ENCODE measurements at places on chromosomes 4 and X.

DNA sequence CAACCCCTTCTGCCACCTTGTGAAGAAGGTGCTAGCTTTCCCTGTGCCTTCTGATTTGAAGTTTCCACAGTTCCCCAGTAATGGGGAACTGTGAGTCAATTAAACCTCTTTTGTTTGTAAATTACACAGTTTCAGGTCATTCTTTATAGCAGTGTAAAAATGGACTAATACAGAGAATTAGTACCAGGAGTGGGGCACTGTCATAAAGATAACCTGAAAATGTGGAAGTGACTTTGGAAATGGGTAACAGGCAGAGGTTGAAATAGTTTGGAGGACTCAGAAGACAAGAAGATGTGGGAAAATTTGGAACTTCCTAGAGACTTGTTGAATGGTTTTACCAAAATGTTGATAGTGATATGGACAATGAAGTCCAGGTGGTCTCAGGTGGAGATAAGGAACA, 131.0 kb upstream of the HAND2 start:
- no peak for DNase-seq

- DNase-seq, result no peak
These were observed 54.9 kb downstream of the REELD1 start for GRCh38 chr4:146269228-146269653.

DNA sequence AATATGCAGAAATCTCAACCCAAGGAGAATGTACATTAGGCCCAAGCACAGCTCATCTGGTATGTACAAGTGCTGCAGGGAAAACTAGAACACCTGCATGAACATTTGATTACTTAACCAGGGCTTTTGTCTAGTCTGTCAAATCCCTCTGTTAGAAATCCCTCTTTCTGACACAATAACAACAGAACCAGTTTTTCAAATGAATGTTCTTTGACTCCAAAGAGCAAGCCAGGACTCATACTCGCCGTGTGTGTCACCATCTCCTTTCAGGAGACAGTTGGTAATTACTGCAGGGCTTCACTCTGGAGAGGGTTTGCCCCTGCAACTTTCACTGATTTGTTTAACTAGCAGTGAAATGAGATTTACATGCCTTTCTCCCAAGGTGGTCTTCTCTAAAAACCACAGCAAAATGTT, 143.0 kb upstream of the FAM241A start:
- DNase-seq, result no peak

- peak; percentile 75 for DNase-seq
These were observed 1.0 kb downstream of the CNOT6L start for GRCh38 chr4:77818073-77818601.

DNA sequence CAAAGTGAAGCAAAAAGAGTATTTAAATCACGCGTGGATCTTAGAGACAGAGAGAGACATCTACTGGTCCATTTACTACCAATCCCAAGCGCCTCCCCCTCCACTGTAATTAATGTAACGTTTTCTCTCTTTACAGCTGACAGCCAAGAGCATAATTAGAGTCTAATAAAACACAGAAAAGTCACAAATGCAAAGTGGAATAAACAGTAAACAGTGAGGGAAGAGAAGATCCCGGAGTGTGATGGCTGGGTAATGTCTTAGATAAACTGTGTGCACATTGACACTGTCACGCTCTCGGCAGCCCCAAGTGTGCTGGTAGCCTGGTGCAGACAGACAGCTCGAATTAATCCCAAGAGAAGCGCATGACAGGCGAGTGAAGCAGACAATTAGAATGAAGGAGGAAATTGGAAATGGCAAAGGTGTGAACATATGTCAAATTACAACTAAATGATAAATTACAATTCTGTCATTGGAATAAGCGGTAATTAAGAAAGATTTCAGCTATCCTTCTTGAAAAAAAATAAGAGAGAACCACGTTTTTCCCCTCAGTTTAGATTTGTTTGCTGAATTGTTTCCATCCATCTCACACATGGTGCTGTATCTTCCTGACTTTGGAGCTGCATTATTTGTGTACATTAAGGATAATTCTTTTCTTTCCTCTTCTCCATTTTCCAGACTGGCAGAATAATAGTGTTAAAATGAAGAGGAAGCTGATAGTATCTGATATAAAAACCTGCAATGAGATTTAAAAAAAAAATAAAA, 100.1 kb downstream of the CXXC4 start:
- no peak for DNase-seq

- no peak for DNase-seq
These were observed 8.6 kb downstream of the APEX2 start for GRCh38 chrX:55008571-55009358.

DNA sequence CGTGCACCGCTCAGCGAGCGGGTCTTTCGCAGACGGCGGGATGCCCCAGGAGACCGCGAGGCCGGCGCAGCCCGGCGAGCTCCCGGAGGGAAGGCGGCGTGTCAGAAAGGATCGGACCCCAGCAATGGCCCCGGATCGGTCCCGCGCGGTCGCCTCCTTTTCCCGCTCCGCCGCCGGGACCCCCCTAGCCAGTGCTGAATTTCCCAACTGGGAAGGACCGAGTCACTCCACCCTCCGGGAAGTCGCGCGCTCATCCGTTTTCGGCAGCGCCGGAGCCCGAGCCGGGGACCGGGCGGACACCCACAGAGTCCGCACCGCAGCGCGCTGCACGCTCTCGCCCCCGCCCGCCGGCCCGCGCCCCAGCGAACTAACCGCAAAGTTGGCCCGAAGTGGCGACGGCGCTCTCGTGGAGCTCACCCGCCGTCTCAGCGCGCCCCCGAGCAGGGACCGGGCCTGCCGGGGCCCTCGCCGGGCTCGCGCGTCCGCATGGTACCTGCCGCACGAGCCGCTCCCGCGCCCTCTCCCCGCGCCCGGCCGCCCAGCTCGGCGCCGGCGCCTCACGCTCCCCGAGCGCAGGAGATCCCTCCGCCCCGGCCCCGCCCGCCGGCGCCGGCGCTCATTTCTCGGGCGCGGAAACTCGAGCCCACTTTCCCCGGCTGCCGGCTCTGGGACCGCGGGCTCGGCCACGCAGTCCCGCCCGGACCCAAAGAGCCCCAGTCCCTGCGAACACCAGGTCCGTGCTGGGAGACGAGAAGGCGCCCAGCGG, at the start of gene FAT1:
FAT1 (minus strand) TSS at position 565 of the 766 bp plus-strand sequence. CDS start 14,029 bp downstream, outside the sequence.
- DNase-seq, result no peak

All from SHP77 treated with DMSO at 0.1 percent for 48 hours (cell line).